Immature natural killer cell (primary cell): ENCODE measurements at places on chromosomes 2 and 18.

DNA sequence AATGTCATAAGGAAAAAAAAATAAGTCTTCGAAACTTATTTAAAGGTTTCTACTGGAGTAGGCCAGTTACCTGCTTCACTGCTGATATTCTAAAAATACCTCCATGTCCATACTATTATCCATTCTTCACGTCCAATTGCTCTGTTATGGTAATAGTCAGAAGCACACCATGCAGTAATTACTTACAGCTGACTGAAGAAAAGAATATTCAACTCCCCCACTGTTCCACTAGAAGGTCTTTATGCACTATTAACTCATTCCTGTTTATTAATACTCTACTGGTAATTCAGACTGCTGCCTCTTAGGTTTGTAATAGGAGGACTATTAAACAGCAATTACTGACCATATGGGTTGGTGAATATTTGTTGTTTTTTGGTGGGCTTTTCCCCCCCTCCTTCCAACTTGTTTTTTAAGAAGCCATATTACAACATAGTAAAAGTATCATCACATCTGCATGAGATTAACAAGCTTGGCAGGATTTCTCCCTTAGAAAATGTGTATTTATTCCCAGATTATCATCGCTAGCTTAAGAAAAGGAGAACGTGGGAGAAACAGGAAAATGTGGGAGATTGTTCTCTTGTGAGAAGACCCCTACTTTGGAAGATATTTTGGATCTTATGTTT, 806.4 kb upstream of the FANCL start:
- DNase-seq: no peak

GRCh38 chr2:234249873-234250272, 199.4 kb downstream of the SPP2 start:
- DNase-seq: no peak

DNA sequence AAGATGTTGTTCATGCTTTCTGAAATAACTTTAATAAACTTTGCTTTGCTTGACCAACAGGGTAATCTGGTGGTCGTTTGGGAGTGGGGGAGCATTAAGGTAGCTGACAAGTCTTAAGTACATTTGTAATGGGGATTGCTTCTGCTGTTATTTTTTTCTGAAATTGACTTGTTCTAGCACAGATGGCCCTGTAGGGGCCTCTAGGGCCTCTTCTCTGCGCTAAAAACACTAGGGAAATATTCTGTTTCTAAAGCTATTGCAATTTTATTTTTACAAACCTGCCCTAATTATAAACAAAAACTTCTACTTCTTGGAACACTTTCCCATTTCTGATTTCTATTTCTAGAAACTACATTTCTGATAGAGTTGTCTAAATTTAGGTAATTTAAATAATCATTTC, 191.3 kb upstream of the KCNJ3 start:
- no peak for DNase-seq

GRCh38 chr18:35142275-35142615, 98.6 kb upstream of the ZNF397 start:
- DNase-seq: no peak

- no peak for DNase-seq
Measured at GRCh38 chr18:31814132-31814531, 53.5 kb upstream of the SLC25A52 start.

DNA sequence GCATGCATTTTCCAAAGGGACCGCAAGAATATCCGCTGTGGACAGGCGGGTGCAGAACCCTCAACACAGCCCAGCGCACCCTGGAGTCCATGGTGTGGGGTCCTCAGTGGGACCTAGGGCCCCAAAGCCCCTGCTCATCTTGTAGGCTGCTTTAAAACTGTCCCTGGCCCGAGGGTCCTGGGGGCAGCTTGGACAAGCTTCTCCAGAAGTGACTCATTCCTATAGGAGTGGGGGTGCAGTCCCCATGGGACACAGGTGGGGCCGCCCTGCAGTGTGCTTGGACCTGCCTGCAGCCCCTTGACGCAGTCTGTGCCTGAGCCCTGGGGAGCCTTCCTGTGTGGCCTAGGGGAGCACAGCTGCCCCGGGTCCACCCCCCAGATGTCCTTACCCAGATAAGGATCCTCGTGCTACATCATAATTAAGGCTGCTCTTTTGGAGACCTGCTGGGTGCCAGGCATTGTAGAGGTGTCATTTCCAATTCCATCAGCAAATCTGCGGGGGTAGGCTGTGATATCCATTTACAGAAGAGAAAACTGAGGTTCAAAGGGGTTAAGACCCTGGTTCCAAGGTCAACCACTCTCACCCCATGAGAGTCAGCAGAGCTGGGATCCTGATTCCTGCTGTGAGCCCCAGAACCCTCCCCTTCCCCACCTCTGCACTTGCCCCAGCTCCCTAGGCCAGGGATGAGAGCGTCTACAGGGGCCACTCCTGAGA, 1.7 kb upstream of the HS6ST1 start:
- no peak for DNase-seq

GRCh38 chr2:45883603-45884000, 232.1 kb downstream of the PRKCE start:
- no peak for DNase-seq

- no peak for DNase-seq
Measured at GRCh38 chr2:42164046-42164445, 5.1 kb upstream of the EML4 start.

GRCh38 chr2:23270810-23271209, 114.2 kb upstream of the KLHL29 start:
- no peak for DNase-seq

DNA sequence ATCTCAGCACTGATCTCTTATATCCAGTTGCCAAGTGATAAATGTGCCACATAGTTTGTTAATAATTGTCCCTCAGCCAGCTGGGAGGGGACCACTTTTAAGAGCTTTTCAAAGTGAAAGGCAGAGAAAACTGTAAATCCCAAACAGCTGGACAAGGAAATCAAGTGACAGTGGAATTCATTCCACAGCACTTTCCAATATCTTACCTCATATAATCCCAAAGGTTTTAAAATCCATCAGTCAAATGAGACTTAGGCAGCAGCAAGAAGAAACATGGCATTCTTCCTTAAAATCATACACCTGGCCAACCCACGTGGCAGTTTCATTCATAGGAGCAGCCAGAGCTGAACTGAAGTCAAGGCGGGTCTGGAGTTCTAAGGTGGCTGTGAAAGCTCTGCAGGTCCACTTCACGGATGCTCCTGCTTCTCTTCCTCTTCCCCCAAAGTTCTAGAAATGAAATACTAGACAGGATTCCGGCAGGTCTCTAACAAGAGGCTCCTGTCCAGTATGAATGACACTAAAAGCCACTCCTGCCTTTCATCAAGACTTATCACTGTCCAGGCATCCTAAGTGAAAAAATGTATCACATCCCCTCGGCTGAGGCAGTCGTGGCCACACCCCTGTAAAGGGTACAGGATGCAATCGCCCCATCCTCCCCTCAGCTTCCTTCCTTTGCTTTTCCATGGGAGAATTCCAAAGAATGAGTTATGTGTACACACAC, 190.4 kb upstream of the STK17B start:
- DNase-seq: no peak

DNA sequence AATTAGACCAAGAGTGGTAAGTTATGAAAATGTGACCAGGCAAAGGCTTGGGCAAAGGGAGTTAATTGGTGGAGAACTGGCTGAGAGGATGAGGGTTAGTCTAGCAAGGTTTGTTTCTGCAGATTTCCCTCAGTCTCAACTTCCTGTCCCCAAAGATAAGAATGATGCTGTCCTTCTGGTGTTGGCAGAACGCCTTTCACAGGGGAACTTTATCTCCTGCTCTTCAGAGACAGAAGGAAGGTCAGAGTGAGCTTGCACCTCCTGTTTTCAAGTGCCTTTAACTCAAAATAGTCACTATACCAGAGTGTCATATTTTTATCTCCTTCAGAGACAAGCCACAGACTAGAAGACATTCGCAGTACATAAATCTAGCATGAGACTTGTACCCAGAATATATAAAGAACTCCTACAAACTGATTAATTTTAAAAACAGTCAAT, 95.7 kb downstream of the TEX51 start:
- no peak for DNase-seq

DNA sequence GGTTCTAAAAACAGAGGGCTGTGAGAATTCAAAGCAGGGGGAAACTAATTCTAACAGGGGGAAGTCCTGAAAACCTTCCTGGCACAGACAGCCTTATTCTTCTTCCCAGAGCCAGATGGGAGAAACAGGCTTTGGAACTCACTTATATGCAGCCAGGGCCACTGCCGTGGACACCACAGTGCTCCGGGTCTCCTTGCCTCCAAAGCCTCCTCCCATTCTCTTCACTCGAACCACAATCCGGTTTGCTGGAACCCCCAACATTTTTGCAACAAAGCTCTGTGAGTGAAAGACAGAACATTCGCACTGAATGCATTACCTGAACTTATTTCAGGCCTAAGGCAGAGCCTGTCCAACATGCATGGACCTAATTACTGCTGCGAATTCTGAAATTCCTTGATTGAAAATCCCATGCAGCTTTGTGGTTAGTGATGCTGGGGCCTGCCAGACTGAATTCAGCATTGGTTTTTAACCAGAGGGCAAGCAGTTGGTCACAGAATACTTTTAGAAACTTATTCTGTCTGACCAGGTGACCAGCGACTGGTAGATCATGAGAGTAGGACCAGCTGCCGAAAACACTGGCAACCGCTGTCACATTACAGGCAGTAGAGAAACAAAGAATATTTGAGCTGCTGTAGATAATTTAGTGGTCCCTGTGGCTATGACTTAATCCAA, 48.6 kb downstream of the XDH start:
- no peak for DNase-seq

DNA sequence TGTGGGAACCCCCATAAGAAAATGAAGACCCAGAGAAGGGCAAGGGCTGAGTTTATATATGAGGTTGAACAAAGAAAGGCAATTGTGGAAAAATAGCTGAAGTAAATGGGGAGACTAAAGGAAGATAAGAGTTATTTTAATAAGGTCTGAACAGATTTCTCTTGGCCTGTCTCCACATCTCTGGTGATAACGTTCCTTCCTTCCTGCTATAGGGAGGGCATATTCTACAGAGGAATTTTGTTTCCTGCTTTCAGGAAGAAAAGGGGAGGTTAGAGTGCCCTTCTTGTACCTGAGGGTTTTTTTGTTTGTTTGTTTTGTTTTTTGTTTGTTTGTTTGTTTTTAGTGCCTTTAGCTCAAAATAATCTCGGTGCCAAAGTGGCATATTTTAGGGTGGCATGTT, 31.6 kb downstream of the MOGAT1 start:
- no peak for DNase-seq

DNA sequence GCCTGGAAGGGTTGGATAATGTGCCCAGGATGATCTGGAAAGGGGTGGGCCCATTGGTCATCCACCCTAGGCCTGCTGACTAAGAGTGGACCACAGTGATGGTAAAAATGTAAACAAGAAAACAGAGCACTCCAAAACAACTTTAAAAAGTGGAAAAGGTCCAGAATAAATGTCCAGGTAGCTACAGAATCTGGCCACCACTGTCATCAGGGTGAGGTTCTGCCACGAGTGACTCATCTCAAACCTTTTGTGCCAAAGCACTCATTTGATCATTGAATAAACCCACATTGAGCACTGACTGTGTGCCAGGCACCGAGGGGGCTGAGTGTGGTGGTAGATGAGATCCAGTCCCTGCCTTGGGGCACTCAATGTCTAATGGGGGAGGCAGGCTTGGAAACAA, 64.9 kb downstream of the EMX1 start:
- DNase-seq: no peak

DNA sequence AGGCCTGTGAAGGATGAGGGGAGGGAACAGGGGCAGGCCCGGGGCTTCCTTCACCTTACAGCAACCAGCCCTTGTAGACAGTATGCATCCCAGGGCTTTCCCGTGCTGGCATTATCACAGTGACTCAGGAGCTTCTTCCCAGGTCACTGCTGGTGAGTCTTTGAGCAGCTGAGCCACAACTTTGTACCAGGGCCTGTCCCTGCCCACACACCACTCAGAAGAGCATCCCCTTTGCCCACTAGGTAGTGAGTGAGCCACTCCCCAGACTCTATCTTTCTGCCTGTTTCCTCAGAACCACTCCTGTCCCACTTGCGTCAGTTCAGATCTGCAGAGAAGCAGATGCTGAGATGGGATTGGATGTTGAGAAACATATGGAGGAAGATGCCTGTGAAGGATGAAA, 69.6 kb upstream of the ALPP start:
- DNase-seq: no peak

GRCh38 chr2:45849491-45850283, 198.2 kb downstream of the PRKCE start:
- DNase-seq: no peak

DNA sequence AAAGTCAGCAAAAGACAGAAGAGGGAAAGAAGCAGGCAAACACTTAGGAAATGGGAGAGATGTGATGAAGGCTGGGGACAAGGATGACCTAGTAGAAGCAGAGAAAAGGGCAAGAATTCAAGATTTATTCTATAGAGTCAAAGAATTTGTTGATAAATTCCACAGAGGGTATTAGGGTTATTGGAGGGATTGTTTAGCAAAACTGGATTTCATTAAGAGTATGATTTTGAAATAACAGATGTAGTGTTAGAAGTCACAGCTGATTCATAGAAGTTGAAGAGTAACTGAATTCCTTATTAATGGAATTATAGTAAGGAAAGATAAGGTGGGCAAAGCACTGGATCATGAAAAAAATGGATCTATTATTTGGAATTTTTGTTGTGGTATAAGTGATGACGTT, 48.6 kb downstream of the CEP192 start:
- no peak for DNase-seq

DNA sequence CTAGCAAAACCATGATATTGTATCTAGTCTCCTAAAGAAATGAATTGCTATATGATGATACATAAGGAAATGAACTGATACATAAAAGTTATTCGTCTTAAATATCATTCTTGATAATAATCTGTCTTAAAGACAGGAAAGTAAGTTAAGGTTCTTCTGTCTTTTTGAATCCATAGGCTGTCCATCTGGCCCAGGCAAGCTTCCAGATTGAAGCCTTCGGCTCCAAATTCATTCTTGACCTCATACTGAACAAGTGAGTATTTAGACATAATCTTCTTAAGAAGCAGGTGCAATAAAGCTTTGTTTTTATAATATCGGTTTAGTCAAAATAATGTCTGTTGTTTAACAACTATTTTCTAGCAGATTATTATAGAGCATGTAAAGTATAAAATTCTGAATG, 37.7 kb downstream of the ADAM23 start:
- DNase-seq: no peak

DNA sequence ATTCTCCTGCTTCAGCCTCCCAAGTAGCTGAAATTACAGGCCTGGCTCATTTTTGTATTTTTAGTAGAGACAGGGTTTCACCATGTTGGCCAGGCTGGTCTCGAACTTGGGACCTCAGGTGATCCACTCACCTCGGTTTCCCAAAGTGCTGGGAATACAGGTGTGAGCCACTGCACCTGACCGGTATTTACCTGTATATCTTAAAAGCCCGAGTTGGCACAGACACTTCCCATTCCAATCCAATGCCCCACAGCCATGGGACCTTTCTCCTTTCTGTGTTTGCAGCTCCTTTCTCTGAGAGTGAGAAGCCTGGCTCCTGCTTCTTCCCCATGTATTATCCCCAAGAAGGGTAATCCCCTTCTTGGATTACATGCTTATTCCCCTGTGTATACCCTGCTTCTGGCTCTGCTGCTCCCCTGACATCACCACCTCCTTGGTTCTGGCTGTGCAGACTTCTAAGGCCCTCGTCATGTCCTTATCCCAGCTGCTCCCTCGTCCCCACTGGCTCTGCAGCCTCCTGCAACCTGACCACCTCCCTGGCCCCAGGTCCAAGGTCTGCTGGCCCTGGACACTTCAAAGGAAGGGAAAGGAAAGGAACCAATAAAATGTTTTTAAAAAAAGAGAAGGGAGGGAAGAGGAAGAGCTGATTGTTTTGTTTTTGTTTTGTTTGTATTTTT, 52.8 kb downstream of the INPP5D start:
- DNase-seq: no peak

- no peak for DNase-seq
Measured at GRCh38 chr2:34193164-34193563, 594.1 kb upstream of the FAM98A start.

- no peak for DNase-seq
Measured at GRCh38 chr2:69843993-69844392, 14.5 kb downstream of the GMCL1 start.
